Activated B cell treated with CpG ODN at 0.5 μM for 24 hours (primary cell): ENCODE measurements at places on chromosomes 2 and 18. TPM values are rescaled to one million over a fixed set of nuclear protein-coding genes. Genes with fewer than 3 reads are reported as not detected.

The PLEK gene
- 138 and 140 TPM in 2 replicates for total RNA-seq

The ATP6V1C2 gene
- total RNA-seq, result 3.3 and 3.5 TPM in 2 replicates

DNA sequence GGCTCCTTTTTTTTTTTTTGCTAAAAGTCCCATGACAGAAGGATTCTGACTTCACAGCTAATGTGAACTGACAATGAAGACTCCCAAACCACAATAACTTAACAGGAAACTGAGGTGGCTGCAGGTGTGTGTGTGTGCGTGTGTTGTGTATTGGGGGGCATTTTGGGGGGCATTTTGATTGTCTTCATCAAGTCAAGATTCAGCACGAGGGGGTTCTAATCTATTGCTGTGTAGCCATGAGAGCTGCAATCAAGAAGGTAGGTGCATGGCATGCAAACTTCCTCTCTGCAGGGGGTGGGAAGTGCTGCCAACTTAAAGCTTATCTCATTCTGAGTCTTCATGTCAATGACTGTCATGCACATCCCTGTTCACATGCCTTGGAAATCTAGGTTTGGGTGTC is 25.2 kb downstream of the SPRED2 start:
- H3K27ac ChIP-seq, result no peak overlapping the region
- peaks cover 16% of the 10 kb centered on the region for H3K27me3 ChIP-seq
- H3K36me3 ChIP-seq, result no peaks in the 10 kb centered on the region
- no peak for DNase-seq
- H3K4me1 ChIP-seq, result peaks cover 10% of the 10 kb centered on the region

The ARHGAP15 gene
- total RNA-seq, result 101 and 112 TPM in 2 replicates

DNA sequence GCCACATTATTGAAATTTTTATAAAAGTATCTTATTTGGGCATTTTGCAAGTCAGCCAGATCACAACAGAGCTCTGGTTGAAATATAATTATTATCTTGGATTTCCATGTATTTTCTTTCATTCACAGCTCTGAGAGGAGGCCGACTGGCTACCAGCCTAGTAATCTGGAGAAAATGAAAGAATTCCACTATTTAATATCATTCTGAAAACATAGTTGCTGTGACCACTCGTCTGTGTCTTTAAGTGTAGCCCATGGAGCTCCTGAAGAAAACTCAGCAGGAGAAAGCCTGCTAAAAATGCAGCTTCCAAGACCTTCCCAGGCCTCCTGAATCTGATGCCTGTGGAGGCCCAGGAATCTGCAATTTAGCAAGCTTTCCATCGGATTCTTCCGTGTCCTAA is 114.7 kb downstream of the SH3BP4 start:
- H3K4me3 ChIP-seq, result no peak overlapping the region
- H3K27me3 ChIP-seq, result peaks cover 15% of the 10 kb centered on the region
- no peak overlapping the region for H3K27ac ChIP-seq
- no peak for DNase-seq
- no peaks in the 10 kb centered on the region for H3K4me1 ChIP-seq

DNA sequence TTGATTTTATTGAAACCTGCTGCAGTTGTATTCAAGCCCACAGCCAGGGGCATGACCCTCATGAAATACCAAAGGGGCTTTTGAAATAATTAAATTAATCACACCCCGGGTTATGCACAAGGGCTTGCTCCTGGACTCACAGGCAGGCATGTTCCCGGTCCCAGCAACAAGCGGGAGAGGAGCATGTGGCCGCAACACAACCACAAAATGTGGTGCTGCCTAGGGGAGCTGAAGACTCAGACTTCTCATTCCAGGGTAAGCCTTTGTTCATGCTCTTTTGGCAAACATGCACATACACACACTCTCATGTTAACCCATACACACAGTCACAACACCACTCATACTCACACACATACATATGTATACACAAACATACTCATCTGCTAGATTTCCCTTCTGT is 233.7 kb upstream of the SMAD2 start:
- no peak overlapping the region for H3K4me3 ChIP-seq
- no peak overlapping the region for H3K27ac ChIP-seq
- H3K36me3 ChIP-seq, result no peaks in the 10 kb centered on the region
- peaks cover 58% of the 10 kb centered on the region for H3K27me3 ChIP-seq
- DNase-seq, result no peak
- peaks cover 7% of the 10 kb centered on the region for H3K4me1 ChIP-seq
